ENCODE measurements at places on chromosomes 3 and 15. TPM values are rescaled to one million over a fixed set of nuclear protein-coding genes. Genes with fewer than 3 reads are reported as not detected.

- peaks cover 41% of the 10 kb centered on the region for H3K36me3 ChIP-seq
- no peaks in the 10 kb centered on the region for H3K4me1 ChIP-seq
- no peak overlapping the region for H3K4me3 ChIP-seq
- no peaks in the 10 kb centered on the region for H3K27me3 ChIP-seq
- DNase-seq, result no peak
Observed at GRCh38 chr3:37338500-37338899, 164.1 kb upstream of the LRRFIP2 start.

- H3K27me3 ChIP-seq, result no peaks in the 10 kb centered on the region
- H3K27ac ChIP-seq, result no peak overlapping the region
- no peaks in the 10 kb centered on the region for H3K36me3 ChIP-seq
- no peak overlapping the region for H3K4me3 ChIP-seq
- no peak for DNase-seq
Observed at GRCh38 chr3:3600665-3601340, 198.4 kb upstream of the LRRN1 start.

The SLC22A14 gene
- total RNA-seq, result not detected

DNA sequence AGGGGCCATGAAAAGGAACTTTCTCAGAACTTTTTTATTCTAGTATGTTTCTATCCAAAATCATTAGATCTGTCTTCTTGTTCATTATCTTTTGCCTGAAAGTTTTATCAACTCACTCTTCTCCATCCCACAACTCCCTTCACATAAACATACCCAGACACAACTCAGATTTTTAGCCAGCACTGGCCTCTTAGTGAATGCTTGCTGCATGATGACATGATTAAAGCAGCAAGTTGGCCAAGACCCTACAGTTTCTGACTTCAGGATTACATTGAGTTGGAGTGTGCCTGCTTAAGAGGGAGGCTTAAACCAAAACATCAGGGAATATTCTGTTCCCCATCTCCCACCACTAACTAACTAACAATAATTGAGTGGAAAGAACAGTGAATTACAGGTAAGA, 38.1 kb downstream of the PLSCR2 start:
- no peaks in the 10 kb centered on the region for H3K4me1 ChIP-seq
- no peaks in the 10 kb centered on the region for H3K36me3 ChIP-seq
- no peak overlapping the region for H3K27ac ChIP-seq

- H3K36me3 ChIP-seq, result peaks cover 7% of the 10 kb centered on the region
- H3K27ac ChIP-seq, result peak overlapping the region; percentile 94
- DNase-seq, result no peak
- H3K27me3 ChIP-seq, result no peaks in the 10 kb centered on the region
- peak overlapping the region; percentile 100 for H3K4me3 ChIP-seq
Observed at GRCh38 chr3:53346514-53346913, 829 bp downstream of the DCP1A start.

DNA sequence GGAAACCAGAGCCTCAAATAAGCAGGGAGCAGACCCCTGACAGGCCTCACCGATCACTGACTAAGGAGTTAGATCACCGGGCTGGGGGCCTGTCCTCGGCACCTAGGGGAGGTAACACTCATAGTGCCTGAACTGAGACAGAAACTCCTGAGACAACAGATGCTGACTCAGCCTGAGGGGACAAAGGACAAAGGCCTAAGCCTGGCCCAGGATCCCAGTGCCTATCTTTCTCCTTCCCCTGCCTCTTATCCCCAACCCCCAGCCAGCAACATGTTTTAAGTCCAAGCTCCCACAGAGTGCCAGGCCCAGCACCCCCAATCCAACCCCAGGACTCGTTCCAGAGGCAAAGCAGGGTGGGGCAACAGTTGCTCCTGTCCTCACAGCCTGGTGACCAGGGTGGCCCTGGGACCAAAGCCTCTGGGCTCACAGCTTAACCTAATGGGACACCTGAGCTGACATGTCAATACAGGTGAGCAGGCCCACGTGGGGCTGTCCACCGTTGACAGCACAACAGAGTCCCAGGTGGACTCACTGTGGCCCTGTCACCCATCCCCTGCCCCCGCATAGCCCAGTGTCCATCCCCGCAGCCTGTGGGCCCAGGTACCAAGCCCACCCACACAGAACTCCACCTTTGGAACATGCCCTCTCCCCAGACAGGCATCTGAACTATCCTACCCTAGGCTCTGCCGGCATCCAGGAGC, 37.4 kb downstream of the ADCY5 start:
- no peak overlapping the region for H3K4me3 ChIP-seq
- peak overlapping the region; percentile 92 for H3K27ac ChIP-seq
- peaks cover 33% of the 10 kb centered on the region for H3K4me1 ChIP-seq
- no peak for DNase-seq

DNA sequence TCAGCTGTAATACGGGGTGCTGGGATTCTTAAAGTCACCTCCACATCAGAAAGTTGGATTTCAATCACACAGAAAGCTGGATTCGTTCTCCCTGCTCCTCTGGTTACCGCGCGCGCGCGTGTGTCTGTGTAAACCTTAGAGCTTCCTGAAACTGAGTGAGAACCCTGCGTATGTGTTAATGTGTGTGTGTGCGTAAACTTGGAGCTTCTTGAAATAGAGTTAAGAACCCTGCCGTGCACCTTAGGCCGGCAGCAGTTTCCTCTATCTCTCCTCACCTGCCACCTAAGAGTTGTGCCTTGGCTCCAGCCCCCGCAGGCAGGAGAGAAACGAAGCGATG, 531 bp downstream of the LZTFL1 start:
- DNase-seq, result no peak
- H3K27ac ChIP-seq, result peak overlapping the region; percentile 33
- peak overlapping the region; percentile 82 for H3K4me3 ChIP-seq

DNA sequence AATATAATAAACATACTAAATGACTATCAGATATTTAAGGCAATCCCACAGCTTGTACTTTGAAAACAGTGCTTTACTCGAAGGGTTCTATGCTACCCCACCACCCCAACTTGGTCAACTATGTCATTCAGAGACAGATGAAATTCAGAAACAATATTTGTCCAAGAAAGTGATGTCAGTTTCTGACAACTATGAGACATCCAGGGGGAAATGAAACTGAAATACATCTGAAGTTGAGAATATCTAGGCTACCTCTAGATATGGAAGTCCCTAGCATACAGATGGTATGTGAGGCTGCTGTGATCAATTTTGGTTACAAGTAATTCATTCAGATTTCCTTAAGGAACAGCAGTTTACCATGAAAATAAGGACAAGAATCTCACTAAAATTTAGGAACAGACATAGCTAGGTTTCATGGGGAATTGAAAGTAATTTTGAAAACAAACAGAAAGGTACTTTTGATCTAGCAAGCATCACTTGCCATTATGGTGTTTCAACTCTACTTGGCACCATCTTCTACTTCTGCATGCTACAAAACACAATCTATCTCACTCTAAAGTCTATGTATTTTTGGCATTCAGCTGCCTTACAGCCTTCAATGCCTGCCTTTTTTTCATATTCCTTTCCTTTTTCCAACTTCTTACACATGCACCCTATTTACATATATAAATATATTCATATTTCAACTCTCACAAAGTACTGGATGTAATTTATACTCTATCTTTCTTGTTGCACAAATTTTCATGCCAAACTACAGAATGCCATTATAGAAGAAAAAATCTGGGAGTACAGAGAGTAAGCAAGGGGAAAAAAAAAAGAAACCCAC, 21.7 kb downstream of the ATG3 start:
- H3K36me3 ChIP-seq, result peaks cover 9% of the 10 kb centered on the region
- H3K27me3 ChIP-seq, result no peaks in the 10 kb centered on the region
- no peak overlapping the region for H3K27ac ChIP-seq
- H3K4me1 ChIP-seq, result no peaks in the 10 kb centered on the region

GRCh38 chr3:131277836-131278497, 103.6 kb upstream of the NUDT16 start:
- DNase-seq, result no peak
- no peaks in the 10 kb centered on the region for H3K27me3 ChIP-seq
- no peaks in the 10 kb centered on the region for H3K4me1 ChIP-seq
- no peaks in the 10 kb centered on the region for H3K36me3 ChIP-seq

GRCh38 chr3:152519376-152519775, 250.6 kb downstream of the MBNL1 start:
- H3K27me3 ChIP-seq, result no peaks in the 10 kb centered on the region
- peaks cover 2% of the 10 kb centered on the region for H3K4me1 ChIP-seq

DNA sequence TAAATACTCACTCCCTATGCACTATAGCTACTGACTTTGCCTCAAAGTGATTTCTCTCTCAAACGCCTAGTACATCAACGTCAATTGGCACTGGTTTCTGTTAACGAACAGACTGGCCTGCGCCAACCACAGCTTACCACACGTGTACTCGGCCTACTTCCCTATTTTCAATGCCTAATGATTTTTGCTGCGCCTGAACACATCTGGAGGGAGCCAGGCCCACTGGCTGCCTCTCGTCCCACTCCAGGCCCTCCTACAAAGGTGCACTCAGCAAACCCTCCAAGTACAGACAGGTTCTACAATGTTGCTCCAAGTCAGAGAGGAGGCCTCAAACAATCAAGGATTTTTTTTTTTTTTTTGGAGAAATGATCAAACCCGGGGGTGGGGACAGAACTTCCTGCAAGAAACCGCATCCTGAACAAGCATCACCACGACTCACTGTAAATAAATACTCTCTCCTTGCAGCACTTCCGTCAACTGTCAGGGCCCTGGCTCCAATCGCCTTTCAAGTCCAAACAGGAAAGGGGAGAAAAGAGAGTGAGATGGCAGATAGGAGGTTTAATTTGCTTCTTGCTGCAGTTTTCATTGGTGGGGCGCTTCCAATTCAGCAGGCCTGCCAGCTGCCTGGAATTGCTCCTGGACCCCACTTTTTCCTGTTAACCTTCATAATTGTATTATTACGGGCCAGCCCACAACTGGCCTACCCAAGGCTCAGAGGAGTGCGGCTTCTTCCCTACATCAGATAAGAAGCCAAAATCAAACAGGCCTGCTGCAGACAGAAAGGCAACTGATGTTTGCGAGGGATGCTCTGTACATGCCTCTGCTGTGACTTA, 139.3 kb downstream of the FOXP1 start:
- no peak for DNase-seq
- no peaks in the 10 kb centered on the region for H3K36me3 ChIP-seq
- no peak overlapping the region for H3K4me3 ChIP-seq
- H3K4me1 ChIP-seq, result peaks cover 47% of the 10 kb centered on the region

DNA sequence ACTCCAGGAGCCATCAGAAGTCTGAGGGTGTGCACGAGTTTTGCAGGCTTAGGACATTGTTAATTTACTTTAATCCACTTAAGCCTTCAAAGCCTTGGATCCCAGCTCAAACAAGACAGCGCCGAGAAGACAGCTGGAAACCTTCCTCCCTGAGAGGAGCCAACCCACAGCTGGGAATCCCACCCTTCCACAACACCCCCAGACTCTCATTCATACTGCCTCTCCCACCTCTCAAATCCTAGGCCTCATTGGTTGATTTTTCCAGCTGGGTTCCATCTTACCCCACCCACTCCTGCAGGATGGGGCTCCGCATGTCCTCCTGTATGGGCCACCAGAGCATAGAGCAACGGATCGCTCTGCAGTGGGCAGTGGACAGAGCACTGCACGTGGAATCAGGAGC, 80.4 kb downstream of the SEMA5B start:
- no peak for DNase-seq
- H3K36me3 ChIP-seq, result no peaks in the 10 kb centered on the region
- no peaks in the 10 kb centered on the region for H3K27me3 ChIP-seq
- no peak overlapping the region for H3K4me3 ChIP-seq

DNA sequence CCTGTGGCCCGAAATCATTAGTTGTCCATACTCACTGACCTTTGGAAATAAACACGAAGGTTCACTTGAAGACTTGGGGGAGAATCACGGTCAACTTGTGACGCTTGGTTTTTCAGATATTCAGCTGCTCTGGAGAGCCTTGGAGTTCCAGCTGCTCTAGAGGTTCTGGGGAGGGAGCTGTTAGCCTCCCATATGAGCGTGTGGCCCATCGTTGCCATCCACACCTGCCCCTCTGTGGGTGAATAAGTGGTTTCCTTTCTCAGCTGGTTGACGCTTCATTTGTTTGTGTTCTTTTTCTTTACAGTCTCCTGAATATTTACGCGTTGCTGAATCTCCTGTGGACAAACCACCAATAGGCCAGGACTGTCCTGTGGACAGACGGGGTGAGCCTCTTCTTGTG, 35.6 kb downstream of the APBA2 start:
- H3K27me3 ChIP-seq, result no peaks in the 10 kb centered on the region
- no peak for DNase-seq
- no peaks in the 10 kb centered on the region for H3K4me1 ChIP-seq
- no peak overlapping the region for H3K27ac ChIP-seq
- no peak overlapping the region for H3K4me3 ChIP-seq
- no peaks in the 10 kb centered on the region for H3K36me3 ChIP-seq

The UROC1 gene
- total RNA-seq, result not detected

The CPNE9 gene
- total RNA-seq, result not detected

DNA sequence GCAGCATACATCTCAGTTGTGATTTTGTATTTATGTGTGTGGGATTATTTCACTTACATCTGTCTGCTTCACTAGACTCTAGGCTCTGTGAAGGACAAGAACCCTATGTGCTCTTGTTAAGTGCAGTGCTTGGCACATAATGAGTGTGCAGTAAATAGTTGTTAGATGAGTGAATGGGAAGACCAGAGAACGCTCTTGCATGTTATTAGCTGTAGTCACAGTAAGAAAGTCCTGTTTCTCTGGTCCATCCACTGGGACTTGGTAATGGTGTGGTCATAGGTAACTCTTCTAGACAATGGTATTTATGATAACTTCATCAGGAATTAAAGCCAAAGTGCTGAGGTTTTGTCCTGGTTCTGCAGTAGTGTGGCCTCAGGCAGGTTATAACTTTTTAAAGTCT, 1.4 kb upstream of the AQP9 start:
- no peaks in the 10 kb centered on the region for H3K36me3 ChIP-seq
- H3K4me3 ChIP-seq, result no peak overlapping the region
- no peaks in the 10 kb centered on the region for H3K4me1 ChIP-seq

DNA sequence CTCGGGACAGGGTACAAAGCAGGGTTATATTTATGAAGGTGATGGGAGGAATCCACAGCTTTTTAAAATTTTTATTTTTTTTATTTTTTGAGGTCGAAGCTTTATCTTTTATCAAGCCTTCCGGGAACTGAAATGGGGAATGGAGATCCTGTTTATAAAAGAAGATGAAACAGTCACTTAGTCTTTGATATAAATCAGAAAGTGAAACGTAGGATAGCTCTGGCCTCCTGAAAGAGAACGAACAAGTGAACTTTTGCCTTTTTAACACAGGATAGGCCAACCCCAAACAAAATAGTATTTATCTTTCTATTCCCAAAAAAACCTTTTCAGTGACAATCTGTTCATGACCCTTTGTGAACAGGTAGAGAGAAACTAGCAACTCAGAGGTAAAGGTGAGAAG, 634.0 kb upstream of the LMCD1 start:
- H3K27me3 ChIP-seq, result no peaks in the 10 kb centered on the region
- H3K27ac ChIP-seq, result no peak overlapping the region
- no peak for DNase-seq
- no peak overlapping the region for H3K4me3 ChIP-seq
- H3K36me3 ChIP-seq, result no peaks in the 10 kb centered on the region
- H3K4me1 ChIP-seq, result no peaks in the 10 kb centered on the region

GRCh38 chr3:15391007-15391406, 36.3 kb downstream of the METTL6 start:
- DNase-seq, result no peak
- no peak overlapping the region for H3K27ac ChIP-seq
- no peak overlapping the region for H3K4me3 ChIP-seq

The KBTBD8 gene
- total RNA-seq, result 0.54 TPM
